ENCODE measurements at places on chromosomes 2 and 18. TPM values are rescaled to one million over a fixed set of nuclear protein-coding genes. Genes with fewer than 3 reads are reported as not detected.

TRIM54 gene
- polyA plus RNA-seq: not detected

RANBP2 gene
- polyA plus RNA-seq: 12.7 TPM

UPP2 gene
- not detected for polyA plus RNA-seq

RAB6C gene
- polyA plus RNA-seq: not detected

GRCh38 chr2:6627316-6627715, 238.4 kb downstream of the CMPK2 start:
- no peak for DNase-seq

GRCh38 chr2:205025580-205026240, 480.4 kb downstream of the PARD3B start:
- DNase-seq: no peak

DNA sequence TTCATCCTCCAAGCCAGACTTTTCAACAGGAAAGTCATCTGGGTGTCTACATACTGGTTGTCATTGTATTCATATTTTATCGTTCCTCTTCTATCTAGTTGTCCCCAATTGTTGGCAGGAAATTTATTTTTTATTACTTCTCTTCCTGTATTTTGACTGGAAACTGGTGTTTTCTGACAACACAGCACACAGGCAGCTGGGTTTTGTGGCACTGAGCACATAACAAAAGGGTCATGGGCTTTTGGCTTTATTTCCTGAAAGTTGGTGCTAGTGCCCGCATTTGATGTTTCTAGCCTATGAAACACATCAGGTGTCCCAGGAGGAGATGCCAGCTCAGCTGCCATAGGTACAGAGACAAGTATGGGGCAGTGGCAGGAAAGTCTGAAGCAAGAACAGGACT, 126.4 kb downstream of the TMEM17 start:
- DNase-seq: no peak

DNA sequence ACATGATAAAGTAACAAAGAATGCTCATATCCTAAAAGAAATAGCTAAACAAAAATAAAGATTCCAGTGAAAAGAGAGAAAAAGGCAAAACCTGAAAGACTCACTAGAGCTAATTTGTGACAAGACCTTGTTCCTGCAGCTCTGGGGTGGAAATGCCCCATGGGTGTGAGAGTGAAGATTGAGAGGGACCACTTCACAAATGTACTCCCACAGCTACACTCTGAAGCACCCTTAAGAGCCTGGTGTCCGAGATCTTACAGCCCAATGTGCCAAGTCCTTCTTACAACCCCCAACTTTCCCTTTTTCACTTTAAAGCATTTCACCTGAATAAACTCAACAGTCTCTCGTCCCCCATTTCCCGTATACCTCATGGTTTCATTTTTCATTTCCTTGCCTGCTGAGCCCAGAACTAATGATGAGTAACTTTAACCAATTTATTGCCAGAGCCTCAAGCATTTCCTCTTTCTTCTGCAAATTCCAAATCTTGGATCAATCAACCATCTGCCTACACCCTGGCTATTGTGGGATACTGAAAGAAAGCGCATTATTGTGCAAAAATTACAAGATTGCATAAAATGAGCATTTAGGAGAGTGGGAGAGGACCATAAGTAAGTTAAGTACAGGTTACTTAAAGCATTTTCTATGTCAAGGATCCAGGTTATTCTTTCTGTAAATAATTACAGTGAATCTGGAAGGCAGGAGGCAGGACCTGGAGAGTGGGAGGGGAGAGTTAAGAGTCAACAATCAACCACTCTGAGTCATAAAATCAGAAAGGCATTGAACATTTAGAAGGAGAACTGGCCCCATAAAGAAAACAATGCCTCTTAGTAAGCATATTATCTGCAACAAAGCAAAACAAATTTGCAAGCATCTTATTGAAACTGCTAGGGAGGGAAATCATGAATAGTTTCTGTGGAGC, 804.4 kb upstream of the CELF4 start:
- DNase-seq: no peak
